Endodermal cell (in vitro differentiated cells): ENCODE measurements at places on chromosomes 5 and 9. TPM values are rescaled to one million over a fixed set of nuclear protein-coding genes. Genes with fewer than 3 reads are reported as not detected.

Gene OCLN
- 117 and 124 TPM in 2 replicates for total RNA-seq

Gene SOWAHA
- 0.07 and 0.13 TPM in 2 replicates for total RNA-seq

Gene RNF183
- total RNA-seq, result 0.48 TPM in 1 of 2 replicates, not detected in the other

Gene CRAT
- total RNA-seq, result 15.3 and 17.2 TPM in 2 replicates

Gene PLGRKT
- total RNA-seq, result 18.8 to 31.3 TPM (median 31.1 TPM) in 3 replicates

Gene ZDHHC11
- total RNA-seq, result 8.7 to 10.6 TPM (median 8.7 TPM) in 3 replicates
